ENCODE measurements at places on chromosomes 16 and 17. TPM values are rescaled to one million over a fixed set of nuclear protein-coding genes. Genes with fewer than 3 reads are reported as not detected.

GTF3C1 gene
- 63.2 TPM for total RNA-seq

ARL5C gene
- not detected for total RNA-seq

PRCD gene
- total RNA-seq = 1.1 TPM

DNA sequence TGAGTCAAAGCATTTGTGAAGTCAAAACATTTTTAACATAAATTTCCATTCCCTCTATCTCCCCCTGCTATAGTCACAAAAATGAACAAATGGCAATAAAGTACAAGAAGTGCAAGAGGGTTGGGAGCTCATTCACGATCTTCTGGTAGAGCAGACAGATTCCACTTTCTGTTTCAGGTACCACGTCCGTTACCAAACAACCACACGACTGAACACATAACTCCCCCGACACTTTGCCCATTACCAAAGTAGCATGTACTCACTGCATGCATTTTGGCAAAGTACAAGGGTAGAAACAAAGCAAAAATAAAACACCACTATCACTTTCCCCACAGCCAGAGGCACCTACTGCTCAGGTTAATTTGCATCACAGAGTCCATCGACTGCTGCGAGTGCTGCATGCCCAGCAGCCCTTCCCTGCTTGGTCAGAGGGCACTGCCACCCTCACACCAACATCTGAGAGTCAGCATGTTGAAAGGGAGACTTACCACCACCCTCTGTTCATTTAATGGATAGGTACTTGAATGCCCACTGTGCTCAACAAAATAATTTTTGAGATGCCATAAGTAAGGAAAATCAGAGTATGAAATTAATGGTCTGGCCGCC is 150.3 kb upstream of the AXIN2 start:
- H3K27ac ChIP-seq = no peak overlapping the region
- no peaks in the 10 kb centered on the region for H3K36me3 ChIP-seq
- H3K27me3 ChIP-seq = no peaks in the 10 kb centered on the region
- no peak for DNase-seq

- peaks cover 55% of the 10 kb centered on the region for H3K36me3 ChIP-seq
- peaks cover 5% of the 10 kb centered on the region for H3K4me1 ChIP-seq
- DNase-seq = no peak
- H3K4me3 ChIP-seq = no peak overlapping the region
Observed at GRCh38 chr16:69319381-69319780, 8.2 kb downstream of the VPS4A start.

DNA sequence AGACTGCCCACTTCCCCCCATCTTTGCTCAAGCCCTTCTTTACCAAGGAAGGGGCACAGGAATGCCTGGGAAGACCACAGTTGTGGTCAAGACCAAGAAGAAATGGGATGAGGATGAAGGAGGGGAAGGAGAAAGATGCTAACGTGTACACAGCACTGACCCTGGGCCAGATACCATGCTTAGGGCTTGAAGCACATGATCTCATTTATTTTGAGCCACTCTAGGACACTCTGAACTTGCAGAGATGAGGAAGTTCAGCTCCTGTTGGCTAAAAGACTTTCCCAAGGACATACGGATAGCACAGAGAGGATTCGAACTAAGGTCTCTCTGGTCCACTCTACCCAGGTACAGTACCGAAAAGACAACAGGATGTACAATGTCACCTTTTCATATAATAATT is 42.6 kb downstream of the PIK3R5 start:
- H3K36me3 ChIP-seq = peaks cover 11% of the 10 kb centered on the region
- H3K4me3 ChIP-seq = no peak overlapping the region
- no peak for DNase-seq

DNA sequence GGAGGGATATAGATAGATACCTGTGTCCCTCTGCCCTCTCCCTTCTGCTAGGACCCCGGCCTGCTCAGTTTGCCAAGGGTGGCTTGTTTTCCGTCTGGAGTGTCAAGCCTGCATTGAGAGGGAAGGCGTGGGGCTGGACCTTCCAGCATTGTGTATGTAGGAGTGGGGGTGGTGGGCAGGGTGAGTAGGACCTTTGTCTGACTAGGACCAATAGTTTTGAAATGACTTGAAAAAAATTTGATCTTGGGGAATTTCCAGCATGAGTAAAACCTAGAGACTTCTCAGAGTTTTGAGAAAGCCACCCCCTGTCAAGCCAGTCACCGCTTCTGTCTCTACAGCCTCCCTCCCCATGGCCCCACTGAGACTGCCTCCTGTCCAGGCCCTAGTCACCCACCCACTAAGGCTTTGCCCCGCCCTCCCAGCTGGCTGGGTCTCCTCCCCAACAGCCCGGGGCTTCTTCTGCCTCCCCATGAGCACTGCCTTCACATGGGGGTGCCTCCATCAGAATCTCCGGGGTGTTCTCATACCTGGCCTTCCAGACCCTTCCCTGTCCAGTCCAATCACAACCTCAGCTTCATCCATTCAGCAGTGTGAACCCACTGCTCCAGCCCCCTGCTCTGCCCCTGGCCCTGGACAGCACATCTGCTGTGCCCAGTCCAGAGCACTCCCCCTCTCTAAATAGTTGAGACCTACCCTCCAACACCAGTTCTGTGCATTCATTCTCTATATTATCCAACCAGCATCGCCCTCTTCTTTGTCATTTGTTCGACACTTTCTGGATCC is 207.0 kb downstream of the MSI2 start:
- no peak for DNase-seq
- H3K4me1 ChIP-seq = no peaks in the 10 kb centered on the region
- H3K27ac ChIP-seq = no peak overlapping the region

GRCh38 chr17:77281122-77281903 is 140.5 kb downstream of the SEC14L1 start:
- H3K4me1 ChIP-seq = no peaks in the 10 kb centered on the region
- H3K27ac ChIP-seq = no peak overlapping the region
- H3K4me3 ChIP-seq = peak overlapping the region; percentile 66
- H3K27me3 ChIP-seq = peaks cover 61% of the 10 kb centered on the region
- no peaks in the 10 kb centered on the region for H3K36me3 ChIP-seq

- H3K27ac ChIP-seq = no peak overlapping the region
- no peaks in the 10 kb centered on the region for H3K4me1 ChIP-seq
- H3K36me3 ChIP-seq = peaks cover 2% of the 10 kb centered on the region
- no peak overlapping the region for H3K4me3 ChIP-seq
- DNase-seq = no peak
- H3K27me3 ChIP-seq = no peaks in the 10 kb centered on the region
Observed at GRCh38 chr16:3980253-3981111, 100.0 kb upstream of the CREBBP start.

DNA sequence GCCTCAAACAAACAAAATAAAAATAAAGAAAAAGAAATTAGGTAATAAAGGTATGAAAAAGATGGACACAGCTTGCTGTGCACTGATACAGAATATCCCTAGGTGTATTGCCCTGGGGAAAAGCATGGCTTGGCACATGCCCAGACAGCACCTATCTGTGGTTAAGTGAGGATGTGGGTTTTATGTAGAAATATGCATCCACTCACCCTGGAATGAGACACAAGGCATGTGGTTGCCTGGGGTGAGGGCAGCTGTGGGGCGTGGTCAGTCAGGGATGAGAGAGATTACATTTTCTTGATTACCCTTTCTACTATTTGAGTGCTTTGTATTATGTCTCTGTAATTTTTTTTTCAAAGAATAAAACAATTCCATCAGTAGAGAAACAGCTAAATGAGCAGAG is 6.9 kb downstream of the PLLP start:
- no peak overlapping the region for H3K4me3 ChIP-seq
- H3K27ac ChIP-seq = no peak overlapping the region
- H3K4me1 ChIP-seq = peaks cover 25% of the 10 kb centered on the region
- peak; percentile 52 for DNase-seq
- H3K36me3 ChIP-seq = no peaks in the 10 kb centered on the region

DNA sequence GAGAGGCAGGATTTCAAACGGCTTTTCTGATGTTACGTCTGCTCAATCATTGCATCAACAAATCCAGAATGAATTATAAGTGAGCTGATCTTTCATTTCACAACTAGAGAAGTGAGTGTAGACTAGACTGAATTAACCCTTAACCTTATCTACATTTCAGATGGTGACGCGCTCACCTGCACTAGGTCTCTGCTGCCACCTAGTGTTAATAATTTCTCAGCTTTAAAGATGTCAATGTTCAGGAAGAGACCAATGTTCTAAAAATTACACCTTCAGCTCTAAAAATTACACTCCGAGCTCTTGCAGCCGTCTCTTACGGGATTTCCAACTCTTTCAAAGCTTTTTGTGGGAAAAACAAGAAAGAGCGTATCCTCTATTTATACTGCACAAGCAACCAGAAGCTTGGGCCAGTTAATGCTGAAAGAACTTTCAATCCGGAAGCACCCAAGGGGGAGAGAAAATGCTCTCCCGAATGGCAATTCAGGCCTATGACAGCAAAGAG is 88.2 kb upstream of the FA2H start:
- no peak overlapping the region for H3K27ac ChIP-seq
- no peak overlapping the region for H3K4me3 ChIP-seq

DNA sequence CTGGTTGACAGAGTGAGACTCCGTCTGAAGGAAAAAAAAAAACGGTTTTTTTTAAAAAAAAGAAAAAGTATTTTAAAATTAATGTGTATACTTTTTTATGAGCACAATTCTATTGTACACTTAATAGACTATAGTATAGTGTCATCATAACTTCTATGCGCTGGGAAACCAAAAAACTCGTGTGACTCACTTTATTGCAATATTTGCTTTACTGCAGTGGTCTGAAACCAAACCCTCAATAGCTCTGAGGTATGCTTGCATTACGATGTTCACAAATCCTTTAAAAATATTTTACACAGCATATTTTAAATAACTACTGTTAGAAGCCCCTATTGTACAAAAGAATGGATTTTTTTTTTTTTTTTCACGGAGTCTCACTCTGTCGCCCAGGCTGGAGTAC is 12.4 kb upstream of the MAP2K6 start:
- H3K27ac ChIP-seq = no peak overlapping the region
- H3K36me3 ChIP-seq = no peaks in the 10 kb centered on the region
- no peaks in the 10 kb centered on the region for H3K27me3 ChIP-seq
- DNase-seq = no peak

Data from T-cell (primary cell).